ENCODE measurements at places on chromosomes 16 and 17.

GRCh38 chr17:16423226-16423872 lies 8.0 kb downstream of the TRPV2 start:
- no peaks in the 10 kb centered on the region for H3K27me3 ChIP-seq
- no peak for DNase-seq
- H3K4me3 ChIP-seq, result no peak overlapping the region
- H3K4me1 ChIP-seq, result peaks cover 7% of the 10 kb centered on the region

- H3K27ac ChIP-seq, result no peak overlapping the region
- DNase-seq, result no peak
- H3K27me3 ChIP-seq, result peaks cover 86% of the 10 kb centered on the region
- H3K4me3 ChIP-seq, result no peak overlapping the region
- H3K36me3 ChIP-seq, result no peaks in the 10 kb centered on the region
These were observed 167.1 kb upstream of the FOXF1 start for GRCh38 chr16:86343027-86343795.

- no peak overlapping the region for H3K4me3 ChIP-seq
- H3K4me1 ChIP-seq, result no peaks in the 10 kb centered on the region
- no peak overlapping the region for H3K27ac ChIP-seq
- no peaks in the 10 kb centered on the region for H3K27me3 ChIP-seq
These were observed 335.1 kb downstream of the CPPED1 start for GRCh38 chr16:12468552-12468951.

GRCh38 chr16:48169896-48170295 lies 14.1 kb upstream of the ABCC12 start:
- H3K27ac ChIP-seq, result no peak overlapping the region
- no peaks in the 10 kb centered on the region for H3K27me3 ChIP-seq
- no peak overlapping the region for H3K4me3 ChIP-seq
- no peak for DNase-seq
- H3K4me1 ChIP-seq, result peaks cover 4% of the 10 kb centered on the region

All from progenitor cell of endocrine pancreas (in vitro differentiated cells).